ENCODE measurements at places on chromosomes 2 and 18.
A peak's percentile ranks its signal among the peaks of the same experiment; 100 is the strongest.

DNA sequence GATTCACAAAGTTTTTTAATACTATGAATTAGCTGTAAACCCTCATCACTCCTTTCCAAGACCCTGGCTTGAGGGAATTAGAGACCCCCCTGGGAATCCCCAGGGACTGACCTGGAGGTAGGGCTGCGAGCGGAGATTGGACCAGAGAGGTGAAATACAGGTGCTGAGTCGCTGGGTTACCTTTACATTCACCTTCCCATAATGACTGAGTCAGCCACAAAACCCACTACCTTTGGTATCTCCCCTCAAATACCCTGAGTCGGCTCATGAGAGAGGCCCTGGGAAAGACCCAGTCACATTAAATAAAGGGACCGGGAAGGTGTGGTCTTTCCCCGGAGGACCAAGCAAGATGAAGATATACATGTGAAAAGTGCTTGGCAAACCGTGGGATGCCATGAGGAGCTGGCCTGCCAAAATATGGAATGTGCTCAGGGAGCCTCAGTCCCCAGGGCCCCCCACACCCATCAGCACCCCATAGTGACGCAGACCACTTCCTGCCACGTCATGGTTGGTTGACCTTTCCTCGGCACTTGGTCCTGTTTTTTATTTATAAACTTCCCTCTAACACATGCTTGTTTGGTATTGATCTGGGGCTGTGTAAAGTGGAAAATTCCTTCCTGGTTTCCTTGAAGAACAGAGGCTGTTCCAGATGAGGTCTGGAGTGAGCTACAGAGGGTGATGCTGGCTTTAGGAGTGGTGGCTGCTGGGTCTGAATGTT is 51.4 kb downstream of the IL1RL2 start:
- DNase-seq = peak; percentile 43

DNA sequence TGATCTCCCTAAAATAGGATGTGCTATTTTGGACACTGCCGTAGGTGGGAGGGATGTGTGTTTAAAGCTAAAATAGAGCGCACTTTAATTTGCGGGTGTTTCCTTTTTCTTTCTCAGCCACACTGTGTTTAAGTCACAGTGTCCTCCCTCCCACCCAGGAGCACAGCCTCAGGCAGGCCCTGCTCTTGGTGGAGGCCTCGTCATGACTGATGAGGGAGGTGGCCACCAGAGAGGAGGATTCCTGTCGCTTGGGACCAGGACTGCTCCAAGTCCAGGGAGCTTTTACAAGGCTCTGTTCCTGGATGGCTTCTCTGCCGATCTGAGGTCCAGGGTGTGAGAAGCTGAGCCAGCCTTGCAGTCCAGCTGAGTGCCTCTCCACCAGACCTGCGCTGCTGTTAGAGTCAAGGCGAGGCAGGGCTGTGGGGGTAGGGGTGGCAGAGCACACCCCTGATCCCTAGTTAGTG is 33.5 kb downstream of the INPP4A start:
- DNase-seq = no peak

- no peak for DNase-seq
Observed at GRCh38 chr2:108288534-108289106, at the start of gene SULT1C2. TSS of gene SULT1C2 (plus strand) at chr2:108288895. CDS start at chr2:108293668, 4,773 bp downstream.

GRCh38 chr2:184113696-184114403 is 484.5 kb upstream of the ZNF804A start:
- DNase-seq = no peak

DNA sequence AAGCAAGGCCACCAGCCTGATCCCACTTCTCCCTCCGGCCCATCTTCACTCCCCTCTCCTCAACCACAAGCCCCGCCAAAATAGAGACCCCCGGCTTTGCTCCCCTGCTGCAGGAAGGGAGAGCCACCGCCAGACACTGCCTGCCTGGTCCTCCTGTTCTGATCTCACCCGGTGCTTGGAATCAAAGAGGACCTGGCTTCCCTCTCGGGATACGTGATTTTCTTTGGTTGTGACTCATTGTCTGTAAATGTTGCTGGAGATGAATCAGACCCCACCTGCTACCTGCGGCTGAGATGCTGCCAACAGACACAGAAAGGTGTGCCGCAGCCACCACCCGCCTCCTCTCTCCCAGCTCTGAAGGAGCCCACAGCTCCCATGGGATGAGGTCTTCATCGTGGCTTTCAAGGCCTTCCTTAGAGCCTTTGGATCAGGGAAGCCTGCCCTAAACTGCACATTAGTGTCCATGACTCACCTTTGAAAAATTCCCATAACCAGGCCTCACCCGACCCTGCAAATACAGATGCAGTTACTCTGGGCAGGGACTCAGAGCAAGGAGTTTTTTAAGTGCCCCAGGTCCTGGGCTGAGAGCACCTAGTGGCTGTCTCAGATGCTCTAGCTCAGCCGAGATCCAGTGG is 79.4 kb upstream of the ZNF532 start:
- DNase-seq = no peak

- DNase-seq = peak; percentile 59
Observed at GRCh38 chr2:208033701-208034502, 8.6 kb upstream of the PLEKHM3 start.

- DNase-seq = no peak
Observed at GRCh38 chr2:207704671-207705070, 6.8 kb upstream of the CCNYL1 start.

DNA sequence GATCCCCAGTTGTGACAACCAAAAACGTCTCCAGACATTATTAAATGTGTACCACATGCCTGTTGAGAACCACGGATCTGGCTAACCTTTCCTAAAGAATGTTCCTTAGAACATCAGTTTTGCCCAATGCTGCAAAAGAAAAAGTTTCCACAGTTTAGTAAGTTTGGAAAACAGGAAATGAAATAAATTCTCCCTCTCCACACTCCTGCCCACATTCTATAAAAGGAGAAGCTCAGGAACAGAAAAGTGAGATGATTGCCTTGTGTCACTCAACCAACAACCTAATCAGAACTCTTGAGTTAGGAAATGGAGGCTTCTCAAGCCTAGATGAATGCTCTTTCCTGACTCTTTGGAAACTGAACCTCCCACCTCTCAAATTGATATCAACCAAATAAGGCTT is 56.1 kb upstream of the NFE2L2 start:
- DNase-seq = no peak

- no peak for DNase-seq
Observed at GRCh38 chr2:160512491-160512890, 18.9 kb upstream of the RBMS1 start.

GRCh38 chr2:162280654-162281053 is 37.4 kb upstream of the FAP start:
- DNase-seq = no peak

GRCh38 chr2:221380686-221381085 is 191.4 kb downstream of the EPHA4 start:
- DNase-seq = no peak

DNA sequence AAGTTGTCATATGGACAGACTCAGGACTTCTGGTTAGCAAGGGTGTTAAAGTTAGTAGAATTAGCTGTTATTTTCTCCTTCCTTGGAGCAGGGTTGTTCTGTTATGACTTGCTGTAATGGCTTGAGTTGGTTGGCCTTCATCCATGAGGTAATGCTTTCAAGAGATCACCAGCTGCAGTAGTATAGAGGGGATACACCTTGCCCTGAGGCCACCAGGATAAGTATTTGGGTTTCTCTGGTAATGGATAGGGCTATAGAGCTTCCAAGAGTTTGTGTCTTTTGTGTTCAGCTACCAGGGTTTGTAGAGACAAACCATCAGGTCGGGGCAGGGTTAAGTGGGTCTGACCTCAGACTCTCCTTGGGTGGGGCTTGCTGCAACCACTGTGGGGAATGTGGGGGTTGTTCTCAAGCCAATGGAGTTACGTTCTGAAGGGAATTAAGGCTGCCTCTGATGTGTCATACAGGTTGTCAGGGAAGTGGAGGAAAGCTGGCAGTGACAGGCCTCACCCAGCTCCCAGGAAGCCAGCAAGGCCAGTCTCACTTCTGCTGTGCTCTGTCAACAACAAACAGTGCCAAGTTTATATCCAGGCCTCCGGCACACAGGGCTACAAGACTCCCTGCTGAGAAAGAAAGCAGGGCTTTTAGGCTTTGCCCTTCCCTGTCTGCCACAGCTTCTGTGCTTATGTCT is 356.6 kb downstream of the SPAG16 start:
- DNase-seq = no peak

DNA sequence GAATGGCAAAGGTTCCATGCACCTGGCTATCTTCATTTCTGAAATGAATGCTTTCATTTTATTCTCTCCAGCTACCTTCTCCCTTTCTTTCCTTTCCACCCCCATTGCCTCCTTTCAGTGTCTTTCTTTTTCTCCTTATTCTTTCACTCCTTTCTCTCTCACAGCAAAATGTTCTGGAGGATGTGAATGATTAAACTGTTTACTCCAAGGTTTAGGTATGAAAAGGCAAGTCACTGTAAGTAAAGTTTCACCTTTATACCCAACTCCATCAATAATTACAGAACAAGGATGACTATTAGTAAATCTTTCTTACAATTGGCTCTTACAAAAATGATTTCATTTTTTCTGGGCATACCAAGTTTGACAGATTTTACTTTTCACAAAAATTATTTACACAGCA is 4.3 kb downstream of the PAX8 start:
- DNase-seq = no peak

- no peak for DNase-seq
Observed at GRCh38 chr2:157395811-157396210, 48.1 kb downstream of the CYTIP start.

DNA sequence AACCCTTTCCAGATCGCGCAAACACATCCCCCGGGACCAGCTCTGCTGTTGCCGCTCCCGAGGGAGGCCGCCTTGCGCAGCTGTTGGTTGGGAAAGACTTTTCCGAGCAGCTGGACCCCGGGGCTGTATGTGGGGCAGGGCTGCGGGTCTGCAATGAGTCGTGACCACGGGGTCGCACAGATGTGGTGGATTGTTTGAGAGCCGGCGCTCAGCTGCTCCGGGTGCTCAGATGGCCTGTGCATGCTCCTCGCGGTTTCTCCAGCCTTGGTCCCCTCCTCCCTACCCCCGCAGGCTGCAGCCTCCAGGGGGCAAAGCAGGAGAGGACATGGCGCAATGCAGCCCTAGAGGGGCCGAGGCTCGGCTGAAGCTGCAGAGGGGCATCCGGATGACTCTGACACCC is 105.2 kb upstream of the OTOS start:
- DNase-seq = no peak

DNA sequence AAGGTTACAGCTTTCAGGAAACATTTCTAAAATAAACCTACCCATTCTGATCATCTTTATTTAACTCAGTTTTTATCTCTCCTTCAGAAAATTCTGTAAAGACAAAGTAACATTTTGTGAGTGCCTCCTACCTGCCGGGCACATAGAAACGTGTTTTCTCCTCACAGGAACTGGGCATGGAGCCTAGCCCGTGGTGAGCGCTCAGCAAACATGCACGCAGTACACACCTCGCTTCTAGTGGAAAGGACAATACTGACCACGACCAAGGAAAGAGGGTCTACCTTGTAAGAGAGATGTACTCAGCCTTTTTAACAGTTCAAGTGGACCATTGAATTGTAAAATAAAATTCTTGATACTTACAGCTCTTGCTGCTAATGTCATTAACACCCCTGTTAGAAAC is 24.8 kb upstream of the KIDINS220 start:
- no peak for DNase-seq

GRCh38 chr2:121539750-121540469 is 9.2 kb downstream of the RNU4ATAC start:
- no peak for DNase-seq

DNA sequence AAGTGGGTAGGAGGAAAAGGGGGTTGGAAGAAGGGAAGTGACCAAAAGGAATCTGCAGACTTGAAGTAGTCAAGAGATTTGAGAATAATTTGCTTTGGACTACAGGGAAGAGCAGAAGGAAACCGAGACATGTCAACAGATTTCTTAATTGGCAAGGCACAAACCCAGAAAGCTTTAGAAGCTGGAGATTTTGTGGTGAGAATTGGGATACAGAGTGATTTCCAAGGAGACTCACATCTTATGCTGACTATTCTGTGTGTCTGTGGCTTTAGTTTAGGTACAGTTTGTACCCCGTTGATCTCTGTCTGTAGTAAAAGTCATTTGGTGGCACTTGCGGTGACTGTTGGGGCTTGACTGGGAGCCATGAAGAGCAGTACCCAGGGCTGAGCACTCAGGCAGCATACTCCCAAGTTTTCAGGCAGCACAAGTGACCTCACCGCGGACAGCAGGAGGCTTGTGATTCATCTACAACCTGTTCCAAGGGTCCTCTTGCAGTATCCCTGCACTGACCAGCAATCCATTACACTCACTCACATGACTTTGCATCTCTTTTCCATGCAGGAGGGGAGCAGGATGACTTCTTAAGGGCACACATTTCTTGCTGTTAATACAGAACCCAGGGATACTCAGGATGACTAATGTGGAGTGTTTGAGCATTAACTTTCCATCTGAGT is 97.1 kb upstream of the TNP1 start:
- no peak for DNase-seq

- no peak for DNase-seq
Observed at GRCh38 chr2:126935774-126936173, 37.1 kb downstream of the TEX51 start.

DNA sequence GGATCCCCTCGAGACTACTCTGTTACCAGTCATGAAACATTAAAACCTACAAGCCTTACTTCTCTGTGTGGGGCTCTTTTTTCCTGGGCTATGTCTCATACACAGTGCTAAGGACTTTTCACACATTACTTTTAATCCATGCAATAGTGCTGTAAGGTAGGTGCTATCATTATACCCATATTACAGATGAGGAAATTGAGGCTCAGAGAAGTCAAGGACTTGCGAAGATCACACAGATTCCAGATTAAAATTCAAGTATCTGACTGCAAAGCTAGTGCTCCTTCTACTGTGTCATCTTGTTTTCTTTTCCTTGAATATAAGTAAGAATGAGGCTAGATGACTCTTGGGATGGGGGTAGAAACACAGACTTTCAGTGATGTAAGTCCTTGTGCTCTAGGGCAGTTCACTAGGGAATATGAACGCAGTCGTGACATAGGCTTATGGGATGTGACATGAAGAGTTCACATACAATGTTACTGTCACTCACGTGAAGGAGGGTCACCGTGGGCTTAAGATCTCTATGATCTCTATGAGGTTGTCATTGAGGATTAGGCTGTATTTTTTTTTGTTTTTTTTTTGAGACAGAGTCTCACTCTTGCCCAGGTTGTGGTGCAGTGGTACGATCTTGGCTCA is 7.0 kb upstream of the DGUOK start:
- no peak for DNase-seq

GRCh38 chr2:7972670-7973069 is 709.2 kb upstream of the ID2 start:
- DNase-seq = no peak

- DNase-seq = no peak
Observed at GRCh38 chr18:42174909-42175308, 219.9 kb downstream of the PIK3C3 start.

GRCh38 chr2:10252224-10252623 is 50.5 kb upstream of the HPCAL1 start:
- no peak for DNase-seq

- DNase-seq = no peak
Observed at GRCh38 chr2:234797566-234798250, 154.1 kb upstream of the SH3BP4 start.

All from activated naive CD4-positive, alpha-beta T cell treated with anti-CD3 and anti-CD28 coated beads for 36 hours (primary cell).